Natural killer cell treated with Interleukin-12 subunit alpha and Interleukin-12 subunit beta and Interleukin-15 and Interleukin-18, amount 100 ng/mL, for 72 hours (primary cell): ENCODE measurements at places on chromosomes 11 and 22. TPM values are rescaled to one million over a fixed set of nuclear protein-coding genes. Genes with fewer than 3 reads are reported as not detected.

GRCh38 chr11:128890543-128891368, at the start of gene KCNJ5:
Gene KCNJ5 (plus strand): TSS chr11:128891356. CDS start chr11:128911274, 19,918 bp downstream.
- no peak for DNase-seq

- no peak for DNase-seq
Measured at GRCh38 chr11:75873417-75874221, 58.6 kb downstream of the UVRAG start.

DNA sequence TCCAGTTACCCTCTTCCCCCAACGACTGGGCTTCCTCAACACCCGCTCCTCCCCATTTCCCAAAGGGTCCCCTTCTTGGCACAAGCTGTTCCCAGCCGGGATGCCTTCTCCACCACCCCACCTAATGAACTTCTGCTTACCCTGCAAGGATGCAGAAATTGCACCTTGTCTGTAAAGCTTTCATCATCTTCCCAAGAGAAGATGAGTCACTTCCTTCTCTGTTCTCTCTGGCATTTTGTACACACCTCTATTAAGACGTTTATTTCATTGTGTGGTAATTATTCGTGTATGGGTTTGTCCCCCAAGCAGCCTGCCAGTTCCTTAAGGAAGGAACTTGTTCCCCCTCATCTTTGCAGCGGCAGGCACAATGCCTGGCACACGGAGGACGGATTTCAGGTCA, 351.1 kb downstream of the CADM1 start:
- no peak for DNase-seq

DNA sequence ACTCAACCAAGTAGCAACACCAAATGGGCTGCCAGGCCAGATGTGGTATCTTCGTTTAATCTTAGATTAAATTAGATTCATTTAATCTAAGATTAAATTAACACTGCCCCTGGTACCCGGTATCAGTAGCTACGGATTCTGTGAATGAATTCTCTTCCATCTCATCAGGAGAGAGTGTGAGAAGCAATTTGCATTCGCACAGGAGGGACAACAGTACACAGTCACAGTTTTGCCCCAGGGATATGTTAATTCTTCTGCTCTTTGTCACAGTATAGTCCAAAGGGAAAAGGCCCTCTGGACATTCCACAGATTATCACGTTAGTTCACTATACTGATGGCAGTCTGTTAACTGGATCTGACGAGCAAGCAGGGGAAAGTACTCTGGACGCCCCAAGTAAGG, 22.9 kb downstream of the ASCL2 start:
- no peak for DNase-seq

DNA sequence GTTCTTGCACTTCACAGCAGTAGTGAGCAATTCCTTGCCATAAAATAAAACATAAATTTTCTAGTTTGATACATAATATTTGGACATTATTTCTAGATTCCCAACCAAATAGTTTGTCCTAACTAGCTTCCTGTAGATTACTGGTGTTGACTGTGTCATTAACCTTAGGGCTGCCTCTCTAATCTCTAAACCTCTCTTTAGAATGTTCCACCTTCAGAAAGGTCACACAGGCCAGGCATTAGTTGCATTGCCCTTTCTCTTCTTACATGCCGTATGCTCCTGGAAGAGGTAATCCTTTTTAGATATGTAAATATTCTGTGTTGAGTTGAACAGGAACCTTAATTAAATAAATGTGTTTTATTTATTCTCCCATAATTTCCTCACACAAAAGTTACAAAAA, 904.9 kb upstream of the CNTN5 start:
- DNase-seq, result no peak

- DNase-seq, result no peak
Measured at GRCh38 chr11:94732617-94733281, 35.4 kb upstream of the AMOTL1 start.

Gene PRODH
- total RNA-seq, result not detected

Gene OR2AT4
- total RNA-seq, result not detected

- peak; percentile 46 for DNase-seq
Measured at GRCh38 chr11:128919216-128919615, 23.5 kb downstream of the TP53AIP1 start.

Gene OR5P2
- total RNA-seq, result not detected

Gene OR10G4
- not detected for total RNA-seq

Gene UPB1
- total RNA-seq, result 1.9 TPM

Gene ISX
- total RNA-seq, result not detected

Gene OR2D2
- total RNA-seq, result not detected

GRCh38 chr11:1651411-1651980, 21.9 kb downstream of the KRTAP5-5 start:
- DNase-seq, result no peak

- DNase-seq, result no peak
Measured at GRCh38 chr22:39351689-39352214, 2.0 kb downstream of the SYNGR1 start.

Gene INS
- not detected for total RNA-seq

- DNase-seq, result no peak
Measured at GRCh38 chr11:27373856-27374602, 11.0 kb upstream of the CCDC34 start.

GRCh38 chr22:50089682-50090411, at the start of gene MOV10L1:
Gene MOV10L1 (plus strand): TSS chr22:50090006. CDS start chr22:50090089, 83 bp downstream.
- peak; percentile 78 for DNase-seq

Gene MACROD1
- 3.0 TPM for total RNA-seq

GRCh38 chr11:91761406-91762025, 463.1 kb upstream of the FAT3 start:
- DNase-seq, result no peak

Gene MMP20
- total RNA-seq, result not detected

DNA sequence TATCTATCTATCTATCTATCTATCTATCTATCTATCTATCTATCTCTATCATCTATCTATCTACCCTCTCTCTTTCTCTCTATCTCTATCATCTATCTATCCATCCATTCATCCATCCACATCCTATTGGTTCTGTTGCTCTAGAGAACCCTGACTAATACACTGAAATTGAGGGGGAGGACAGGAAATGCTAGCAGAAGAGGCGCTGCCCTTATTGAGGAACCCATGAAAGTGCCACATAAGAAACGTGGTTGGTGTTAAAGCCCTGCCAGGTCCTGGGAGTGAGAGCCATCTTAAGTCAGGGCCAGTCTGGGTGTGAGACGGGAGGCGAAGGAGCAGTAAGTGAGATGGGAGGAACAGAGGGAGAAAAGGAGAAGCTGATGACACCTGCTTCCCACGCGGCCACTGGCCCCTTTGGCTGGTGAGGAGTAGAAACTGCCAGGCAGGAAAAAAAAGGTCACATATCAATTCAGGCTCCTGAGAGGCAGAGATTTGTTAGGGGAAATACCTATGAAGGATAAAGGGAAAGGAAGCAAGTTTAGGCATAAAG, 87.9 kb upstream of the PLET1 start:
- DNase-seq, result no peak

- DNase-seq, result no peak
Measured at GRCh38 chr11:15216678-15217077, 102.0 kb downstream of the INSC start.

- DNase-seq, result no peak
Measured at GRCh38 chr22:49063545-49063890, 764.2 kb downstream of the BRD1 start.

- DNase-seq, result no peak
Measured at GRCh38 chr11:126925321-126926093, 75.1 kb downstream of the KIRREL3 start.

DNA sequence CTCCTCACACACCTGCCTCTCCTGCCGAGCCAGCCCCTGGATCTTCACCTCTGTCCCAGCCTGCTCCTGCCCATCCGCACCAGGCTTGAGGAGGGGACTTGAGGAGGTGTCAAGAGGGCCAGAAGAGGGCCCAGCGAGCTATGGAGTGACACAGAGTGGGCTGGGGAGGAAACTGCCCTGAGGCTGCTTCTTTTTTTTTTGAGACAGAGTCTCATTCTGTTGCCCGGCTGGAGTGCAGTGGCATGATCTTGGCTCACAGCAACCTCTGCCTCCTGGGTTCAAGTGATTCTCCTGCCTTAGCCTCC, 21.9 kb upstream of the CDON start:
- DNase-seq, result no peak

GRCh38 chr11:132784441-132784840, 747.9 kb downstream of the OPCML start:
- DNase-seq, result no peak

DNA sequence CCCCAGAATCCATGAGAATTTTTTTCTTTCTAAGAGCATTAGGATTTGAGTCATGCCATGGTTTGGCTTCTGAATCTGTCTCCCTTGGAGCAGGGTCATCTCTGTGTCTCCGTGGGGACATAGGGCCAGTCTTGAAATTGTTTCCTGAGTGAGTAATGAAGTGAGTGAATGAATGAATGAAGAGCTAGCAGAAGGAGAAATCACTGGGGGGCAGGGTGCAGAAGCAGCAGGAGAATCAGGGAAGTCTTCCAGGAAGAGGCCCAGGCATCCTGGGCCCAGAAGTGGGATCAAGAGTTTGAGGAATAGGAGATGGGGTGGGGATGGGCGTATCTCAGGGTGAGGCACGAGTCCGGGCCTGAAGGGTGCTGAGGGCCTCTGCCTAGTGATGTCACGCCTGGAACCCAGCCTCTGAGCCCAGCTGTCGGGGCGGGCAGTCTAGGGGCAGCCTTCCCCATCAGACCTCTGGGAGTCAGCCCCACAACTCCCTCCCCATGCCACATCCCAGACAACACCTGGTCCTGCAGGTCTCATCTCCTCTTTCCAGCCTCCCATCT, 12.5 kb upstream of the MGAT3 start:
- DNase-seq, result no peak

- DNase-seq, result no peak
Measured at GRCh38 chr22:49381595-49382450, 445.9 kb downstream of the BRD1 start.

- no peak for DNase-seq
Measured at GRCh38 chr22:34501366-34501965, 564.5 kb upstream of the ISX start.

DNA sequence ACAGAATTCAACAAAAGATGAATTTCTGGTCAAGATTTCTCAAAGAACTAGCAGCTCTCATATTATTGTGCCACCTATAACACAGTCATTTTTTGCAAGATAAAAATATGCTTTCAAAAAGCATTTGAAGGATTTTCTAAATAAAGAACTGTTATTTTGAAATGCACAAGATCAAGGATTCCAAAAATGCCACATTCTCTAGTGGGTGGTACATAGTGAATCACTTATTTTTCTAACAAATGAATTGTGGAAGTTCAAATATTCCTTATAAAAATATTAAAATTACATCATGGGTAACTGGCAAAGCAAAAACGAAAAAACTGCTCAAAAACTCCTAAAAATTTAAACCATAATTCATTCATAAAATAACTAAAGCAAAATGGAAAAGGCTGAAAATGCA, 2.1 kb downstream of the RNF141 start:
- DNase-seq, result no peak

GRCh38 chr11:67433536-67434394, 3.7 kb downstream of the PTPRCAP start:
- DNase-seq, result peak; percentile 85

GRCh38 chr11:128359515-128359914, 227.8 kb downstream of the ETS1 start:
- no peak for DNase-seq

Gene HTR3A
- not detected for total RNA-seq

Gene OOSP3
- not detected for total RNA-seq

- DNase-seq, result no peak
Measured at GRCh38 chr11:35794850-35795249, 132.3 kb downstream of the TRIM44 start.

DNA sequence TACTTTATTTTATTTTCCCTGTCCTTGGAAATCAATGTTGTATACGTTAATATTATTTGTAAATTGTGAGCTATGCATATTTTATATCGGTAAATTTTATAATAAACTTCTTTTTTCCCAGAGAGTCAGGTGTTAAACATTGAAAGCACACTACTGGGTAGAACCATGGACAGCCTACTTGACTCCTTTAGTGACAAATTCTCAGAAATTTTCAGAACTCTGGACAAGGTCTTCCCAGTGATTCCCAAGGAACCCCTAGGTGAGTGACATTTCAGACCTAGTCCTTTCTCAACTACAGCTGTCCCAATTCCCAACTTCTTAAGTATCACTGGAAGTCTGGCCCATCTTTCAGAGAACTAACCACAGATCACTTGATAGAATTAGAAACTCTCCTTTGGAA, 107.2 kb downstream of the RCN1 start:
- no peak for DNase-seq

GRCh38 chr22:43967069-43967468, 11.8 kb downstream of the SAMM50 start:
- no peak for DNase-seq

GRCh38 chr11:46475926-46476545, 84.5 kb upstream of the CHRM4 start:
- no peak for DNase-seq

DNA sequence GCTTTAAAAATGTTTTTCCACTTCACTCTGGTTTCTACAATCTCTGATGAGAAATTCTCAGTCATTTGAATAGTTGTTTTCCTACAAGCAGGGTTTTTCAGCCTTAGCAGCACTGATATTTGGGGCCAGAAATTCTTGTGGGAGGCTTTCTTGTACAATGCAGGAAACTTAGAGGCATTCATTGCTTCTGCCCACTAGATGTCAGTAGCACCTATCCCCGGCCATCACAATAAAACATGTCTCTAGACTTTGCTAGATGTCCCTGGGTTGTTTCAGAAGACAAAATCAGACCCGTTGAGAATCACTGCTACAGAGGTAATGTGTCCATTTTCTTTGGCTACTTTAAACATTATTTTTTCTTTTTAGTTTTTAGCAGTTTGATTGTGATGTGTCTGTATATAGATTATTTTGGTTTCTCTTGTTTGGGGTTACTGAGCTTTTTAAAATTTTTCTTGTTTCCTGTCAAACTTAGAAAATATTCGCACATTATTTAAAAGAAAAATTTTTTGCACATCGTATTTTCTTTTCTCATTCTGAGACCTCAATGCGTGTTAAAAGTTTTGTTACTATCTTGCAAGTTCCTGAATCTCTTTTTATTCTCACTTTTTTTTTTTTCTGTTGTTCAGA, 60.8 kb upstream of the CCDC179 start:
- no peak for DNase-seq

GRCh38 chr11:111765984-111766833, at the start of gene PPP2R1B:
Gene PPP2R1B (minus strand): TSS chr11:111766389. CDS start chr11:111766361, 28 bp downstream.
- peak; percentile 73 for DNase-seq

DNA sequence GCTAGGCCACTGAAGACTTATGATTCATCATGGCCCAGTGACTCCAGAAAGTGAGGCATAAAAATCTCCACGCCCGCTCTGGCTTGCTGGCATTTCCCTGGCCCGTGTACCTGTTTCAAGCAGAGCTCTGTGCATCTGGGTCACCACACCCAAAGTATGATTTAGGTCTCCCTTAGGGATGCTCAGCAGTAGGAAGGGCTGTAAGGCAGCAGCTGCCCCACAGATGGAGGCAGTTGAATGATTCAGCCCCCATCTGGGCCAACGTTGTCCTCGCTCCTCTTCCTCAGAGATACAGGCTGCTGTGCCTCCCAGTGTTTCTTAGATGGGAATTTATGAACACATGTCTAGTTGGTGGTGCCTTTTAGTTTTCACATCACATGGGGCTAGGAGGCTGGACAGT, 21.6 kb downstream of the GPR83 start:
- DNase-seq, result no peak

Gene KCNJ11
- not detected for total RNA-seq

Gene TCN1
- not detected for total RNA-seq

- DNase-seq, result no peak
Measured at GRCh38 chr11:102026217-102026616, 21.0 kb upstream of the CFAP300 start.

Gene FOLH1
- total RNA-seq, result not detected

Gene GAL
- total RNA-seq, result not detected

Gene PRAME
- total RNA-seq, result 0.93 TPM

GRCh38 chr11:69372589-69373250, 78.8 kb downstream of the MYEOV start:
- no peak for DNase-seq

GRCh38 chr11:36235750-36236149, 53.5 kb downstream of the COMMD9 start:
- no peak for DNase-seq
